ENCODE measurements at places on chromosomes 5 and 9. TPM values are rescaled to one million over a fixed set of nuclear protein-coding genes. Genes with fewer than 3 reads are reported as not detected.

- no peak for DNase-seq
Observed at GRCh38 chr5:1332461-1333001, 12.4 kb downstream of the CLPTM1L start.

GRCh38 chr5:150309101-150309885, 6.6 kb upstream of the ARSI start:
- peak; percentile 96 for DNase-seq

DNA sequence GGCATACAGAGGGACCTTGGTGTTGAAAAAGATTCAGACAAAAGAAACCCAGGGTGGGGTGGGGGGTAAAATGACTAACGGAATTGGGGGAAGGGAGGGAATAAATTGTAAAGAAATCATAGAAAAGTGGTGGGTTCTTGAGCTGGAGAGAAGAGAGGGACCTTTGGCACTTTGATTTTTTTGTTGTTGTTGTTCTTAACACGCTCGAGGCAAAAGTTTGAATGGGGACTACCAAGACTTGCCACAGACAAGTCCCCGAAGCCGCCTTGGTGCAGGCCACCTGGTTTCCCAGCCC, 616 bp downstream of the VCAN start:
- no peak for DNase-seq

- no peak for DNase-seq
Observed at GRCh38 chr9:113417370-113417769, 6.8 kb downstream of the C9orf43 start.

DNA sequence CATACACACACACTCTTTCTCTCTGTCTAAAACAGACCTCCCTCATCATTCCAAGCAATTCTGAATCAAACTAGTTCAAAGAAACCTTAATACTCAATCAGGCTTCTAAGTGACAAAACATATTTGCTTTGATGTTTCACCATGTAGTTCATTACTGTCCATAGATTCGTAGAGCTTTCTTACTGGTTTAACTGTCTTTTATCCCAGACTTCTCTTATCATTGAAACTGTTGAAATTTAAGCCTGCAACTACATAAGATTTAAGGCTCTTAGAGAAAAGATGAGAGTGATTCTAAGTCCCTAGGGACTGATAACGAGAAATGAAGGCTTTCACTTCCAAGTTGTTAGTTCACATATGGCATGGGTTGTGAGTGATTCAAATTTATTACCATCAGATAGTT, 11.0 kb upstream of the PLAC8L1 start:
- no peak for DNase-seq

DNA sequence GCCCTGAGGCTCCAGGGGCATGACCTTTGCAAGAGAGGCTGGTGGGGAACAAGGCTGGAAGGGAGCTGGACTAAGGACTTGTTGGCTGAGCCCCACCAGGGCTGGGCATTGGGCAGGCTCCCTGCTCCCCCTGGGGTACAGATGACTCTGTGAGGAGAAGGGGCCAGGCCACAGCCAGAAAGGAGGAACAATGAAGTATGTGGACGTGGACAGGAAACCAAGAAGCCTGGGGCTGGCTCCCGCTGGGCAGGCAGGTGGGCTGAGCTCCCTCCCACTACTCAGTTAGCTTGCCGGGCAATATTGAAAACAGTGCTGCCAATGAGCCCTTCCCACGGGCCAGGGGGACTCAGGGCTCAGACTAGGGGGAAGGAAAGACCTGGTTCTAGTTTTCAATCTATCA, 66.1 kb upstream of the SPTLC1 start:
- no peak for DNase-seq

The GFPT2 gene
- 3.2 TPM for polyA plus RNA-seq

- peak; percentile 33 for DNase-seq
Observed at GRCh38 chr5:139635606-139636206, 12.4 kb upstream of the CXXC5 start.

The HRH2 gene
- polyA plus RNA-seq = 2.1 TPM

The TMEM174 gene
- not detected for polyA plus RNA-seq

The KIF4B gene
- polyA plus RNA-seq = not detected

- no peak for DNase-seq
Observed at GRCh38 chr9:137275203-137275587, 2.3 kb upstream of the TOR4A start.

The MAMDC4 gene
- 0.93 TPM for polyA plus RNA-seq

GRCh38 chr5:134427540-134428041, 15.9 kb upstream of the CDKN2AIPNL start:
- no peak for DNase-seq

The ECSCR gene
- 10.6 TPM for polyA plus RNA-seq

- DNase-seq = no peak
Observed at GRCh38 chr9:38368731-38369130, 23.8 kb upstream of the ALDH1B1 start.

The OR1Q1 gene
- not detected for polyA plus RNA-seq

GRCh38 chr9:98822661-98823060, 15.2 kb downstream of the GALNT12 start:
- DNase-seq = no peak

The ARHGEF37 gene
- 12.7 TPM for polyA plus RNA-seq

GRCh38 chr5:94420885-94421284, 197.5 kb downstream of the KIAA0825 start:
- no peak for DNase-seq

The SOHLH1 gene
- polyA plus RNA-seq = 3.9 TPM

DNA sequence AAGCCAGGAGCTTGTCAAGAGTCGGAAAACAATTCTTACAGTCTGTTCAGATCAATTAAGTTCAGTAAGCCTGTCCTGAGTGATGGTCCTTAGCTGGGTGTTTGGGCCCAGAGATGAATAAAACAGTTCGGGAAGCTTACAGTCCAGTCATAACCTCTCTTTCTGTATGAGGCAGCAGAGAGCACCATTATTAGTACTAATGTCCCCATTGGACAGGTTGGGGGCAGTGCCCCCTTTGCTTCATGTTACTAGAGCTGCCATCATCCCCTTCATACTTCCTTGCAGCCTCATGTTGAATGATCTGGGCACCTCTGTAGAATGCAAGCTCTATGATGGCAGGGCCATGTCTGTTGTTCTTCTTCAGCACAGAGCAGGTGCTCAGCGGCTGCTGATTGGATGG, 9.8 kb downstream of the DOCK2 start:
- DNase-seq = no peak

DNA sequence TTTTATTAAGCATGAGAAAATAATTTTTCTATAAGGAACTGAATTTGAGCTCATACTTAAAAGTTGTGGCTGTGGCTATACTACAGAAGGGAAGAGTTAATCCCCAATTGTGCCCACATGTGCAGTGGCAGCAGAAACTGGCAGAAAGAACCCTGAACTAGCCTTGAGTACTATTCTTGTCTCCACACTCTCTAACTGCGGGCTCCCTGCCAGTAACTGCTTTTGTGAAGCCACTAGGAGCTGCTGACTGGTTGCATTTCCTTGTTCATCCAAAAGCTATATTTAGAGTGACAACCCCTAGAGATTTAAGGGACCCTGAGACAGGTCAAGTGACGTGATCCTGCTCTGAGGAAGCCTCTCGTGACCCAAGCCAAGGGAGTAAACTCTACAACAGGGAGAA, 238.6 kb downstream of the ELAVL2 start:
- DNase-seq = peak; percentile 67

The CBY3 gene
- polyA plus RNA-seq = not detected

The DAPK1 gene
- 2.8 TPM for polyA plus RNA-seq

The PCDHB2 gene
- 37.5 TPM for polyA plus RNA-seq

- no peak for DNase-seq
Observed at GRCh38 chr9:75071530-75072122, 16.3 kb downstream of the NMRK1 start.

GRCh38 chr9:34665067-34665380, 2.6 kb upstream of the CCL27 start:
- DNase-seq = no peak

DNA sequence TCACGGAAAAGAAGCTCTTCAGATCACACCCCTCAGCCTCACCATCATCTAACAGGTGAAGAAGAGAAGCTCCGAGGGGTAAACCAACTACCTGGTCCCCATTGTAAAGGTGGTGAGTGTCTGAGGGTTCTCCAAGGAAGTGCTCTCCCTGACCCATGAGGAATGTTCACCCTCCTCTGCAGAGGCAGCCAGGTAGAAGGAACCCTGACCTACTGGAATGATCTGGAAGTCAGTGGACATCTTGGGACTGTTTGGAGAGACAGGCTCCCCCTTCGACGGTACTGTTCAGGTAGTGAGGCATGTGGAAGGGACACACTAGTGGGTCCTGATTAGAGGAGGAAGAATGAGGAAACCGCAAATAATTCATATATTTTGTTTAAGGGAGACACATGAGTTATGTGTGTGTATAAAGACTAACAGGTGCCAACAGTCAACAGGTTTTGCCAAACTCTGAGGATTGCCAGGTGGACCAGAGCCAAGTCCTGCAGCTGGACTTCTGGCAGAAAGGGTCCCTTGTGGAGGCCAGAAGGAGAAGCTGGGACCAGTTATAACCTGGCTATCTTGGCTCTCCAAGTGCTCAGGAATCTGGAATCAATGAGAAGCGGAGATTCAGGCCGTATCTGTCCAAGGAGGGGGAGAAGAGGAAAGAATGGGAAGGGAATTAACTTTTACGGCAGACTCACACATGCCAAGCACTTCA, 3.0 kb upstream of the ZBTB34 start:
- no peak for DNase-seq

- no peak for DNase-seq
Observed at GRCh38 chr9:26229324-26230054, 551.2 kb upstream of the TUSC1 start.

DNA sequence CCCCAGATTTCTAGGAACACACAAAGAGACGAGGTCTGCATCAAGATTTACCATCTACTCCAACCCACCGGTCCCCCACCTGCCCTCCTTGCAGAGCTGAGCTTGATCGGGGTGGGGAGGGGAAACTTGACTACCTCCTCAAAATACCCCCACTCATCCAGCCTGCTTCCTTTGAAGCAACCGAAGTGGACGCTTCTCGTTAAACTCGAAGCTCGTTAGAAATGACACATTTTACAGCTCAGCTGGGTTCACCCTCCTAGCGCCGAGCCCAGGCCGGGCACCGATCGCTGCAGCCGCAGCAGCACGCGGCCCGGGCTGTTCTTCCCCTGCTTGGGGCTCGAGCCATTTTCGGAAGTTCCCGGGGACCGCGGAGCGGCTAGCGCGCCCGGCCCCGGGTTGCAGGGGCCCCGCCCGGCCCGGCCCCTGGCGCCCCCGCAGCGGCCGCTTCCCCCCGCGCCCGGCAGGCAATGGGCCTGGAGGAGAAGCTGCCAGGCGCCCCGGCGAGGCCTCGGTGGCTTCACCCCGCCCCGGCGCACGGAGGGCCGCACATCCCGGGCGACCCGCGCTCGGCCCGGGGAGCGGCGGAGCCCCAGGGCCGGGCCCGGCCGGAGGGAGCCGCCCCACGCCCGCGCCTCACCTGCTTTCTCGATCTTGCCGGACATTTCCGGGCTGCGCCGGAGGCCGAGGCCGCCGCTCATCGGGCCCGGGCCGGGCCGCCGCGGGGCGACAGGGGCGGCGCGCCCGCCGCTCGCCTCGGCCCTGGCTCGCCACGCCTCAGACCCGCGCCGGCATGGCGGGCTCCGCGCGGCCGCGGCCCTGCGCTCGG, 530 bp downstream of the RAPGEF1 start:
- DNase-seq = peak; percentile 56

- no peak for DNase-seq
Observed at GRCh38 chr9:113651896-113652295, 188.4 kb downstream of the RGS3 start.

DNA sequence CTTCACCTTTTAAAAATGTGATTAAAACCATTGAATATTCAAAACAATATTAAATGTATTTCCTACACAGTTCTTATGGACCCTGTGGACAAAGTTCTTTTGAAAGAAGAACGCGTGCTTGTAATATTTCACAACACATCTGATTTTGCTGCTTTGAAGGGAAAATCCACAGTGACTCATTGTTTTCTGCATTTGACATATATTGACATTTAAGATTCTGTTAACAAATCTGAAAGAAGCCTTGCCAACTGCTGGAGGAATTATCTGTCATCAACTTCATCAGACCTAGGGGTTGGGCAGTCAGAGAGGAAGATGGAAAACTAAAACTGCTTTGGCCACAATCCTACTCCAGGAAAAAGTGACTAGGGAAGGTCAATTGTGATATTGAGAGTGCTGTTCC, 56.9 kb upstream of the RASEF start:
- no peak for DNase-seq

GRCh38 chr5:133925866-133926488, 42.4 kb downstream of the C5orf15 start:
- DNase-seq = no peak

The PCDHGB2 gene
- polyA plus RNA-seq = 4.7 TPM

The GRM6 gene
- polyA plus RNA-seq = not detected

The OTULIN gene
- polyA plus RNA-seq = 7.8 TPM

DNA sequence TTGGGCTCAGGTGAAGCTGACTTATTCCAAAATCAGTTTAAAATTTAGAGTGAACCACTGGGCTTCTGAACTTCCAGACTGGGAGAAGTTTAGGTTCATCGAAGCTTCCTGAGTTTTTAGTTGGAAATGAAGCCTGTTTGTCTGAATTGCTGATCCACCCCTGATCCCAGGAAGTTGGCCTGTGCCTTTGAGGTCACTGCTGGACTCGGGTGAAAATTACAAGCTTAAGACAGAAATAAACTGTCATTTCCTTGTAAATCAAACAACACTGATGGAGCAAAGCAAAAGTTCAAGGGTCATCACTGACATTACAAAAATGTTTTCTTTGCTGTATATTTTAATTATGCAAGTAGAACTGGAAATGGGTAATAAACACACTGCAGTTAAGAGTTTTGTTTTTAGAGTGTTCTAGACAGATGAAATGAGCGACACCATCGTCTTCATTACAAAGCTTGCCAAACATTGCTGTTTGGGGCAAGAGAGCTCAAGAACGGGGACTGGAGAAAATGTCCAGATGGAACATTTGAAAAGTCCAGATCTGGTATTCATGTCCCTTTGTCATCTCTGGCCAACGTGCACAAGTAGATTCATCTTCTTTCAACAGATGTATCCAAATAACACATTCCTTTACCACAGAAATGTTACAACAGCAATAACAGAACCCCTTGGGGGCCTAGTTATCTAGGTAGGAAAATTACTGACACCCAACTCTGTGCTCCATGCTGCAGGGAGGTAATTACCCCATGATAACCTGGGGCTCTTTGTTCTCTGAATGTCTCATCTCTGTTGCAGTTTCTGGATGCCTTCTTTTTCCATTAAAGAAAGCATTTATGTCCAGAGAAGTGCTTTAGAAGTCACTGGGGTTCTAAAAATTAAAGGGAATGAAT, 142.4 kb upstream of the ERCC6L2 start:
- no peak for DNase-seq

- DNase-seq = no peak
Observed at GRCh38 chr5:11364531-11364930, 539.7 kb downstream of the CTNND2 start.

GRCh38 chr5:3351581-3352442, 243.8 kb upstream of the IRX1 start:
- no peak for DNase-seq

All from brain (organoid and tissue), 16 donors.